ENCODE measurements at places on chromosomes 3 and 15.

DNA sequence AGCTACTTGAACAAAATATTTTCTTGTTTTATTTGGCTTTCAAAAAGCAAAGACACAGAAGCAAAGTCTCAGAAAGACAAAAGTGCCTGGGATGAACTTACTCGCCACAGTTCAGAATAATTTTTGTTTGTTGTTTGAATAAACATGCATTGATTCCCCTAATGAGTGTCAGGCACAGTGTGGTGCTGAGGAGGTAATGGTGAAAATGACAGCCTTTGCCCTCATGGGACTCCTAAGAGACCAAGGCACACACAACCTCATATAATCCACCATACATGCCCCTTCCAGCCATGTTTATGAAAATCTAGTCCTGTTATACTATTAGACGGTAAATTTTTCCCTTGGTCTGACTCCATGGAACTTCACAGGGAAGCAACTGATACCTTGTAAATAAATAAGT is 2.5 kb downstream of the GOLIM4 start:
- DNase-seq: no peak

DNA sequence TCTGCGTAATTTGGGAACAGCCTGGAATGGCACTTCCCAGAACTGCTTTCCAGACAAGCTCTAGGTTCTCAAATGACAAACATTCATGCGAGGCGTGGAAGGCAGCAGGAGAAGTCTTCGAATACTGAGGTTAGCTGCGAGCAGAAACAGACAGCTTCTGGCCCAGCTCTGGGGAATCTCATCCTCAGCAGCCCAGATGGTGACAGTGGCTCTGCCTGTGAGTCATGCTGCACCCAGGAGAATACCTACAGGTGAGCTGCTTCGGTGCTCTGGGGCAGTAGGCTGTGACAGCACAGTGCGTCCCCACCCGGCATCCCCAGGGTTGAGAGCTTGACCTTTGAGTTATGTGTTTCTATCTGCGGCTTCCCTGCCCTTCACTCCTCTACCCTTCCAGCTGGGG is 258.6 kb downstream of the KLF13 start:
- DNase-seq: no peak

DNA sequence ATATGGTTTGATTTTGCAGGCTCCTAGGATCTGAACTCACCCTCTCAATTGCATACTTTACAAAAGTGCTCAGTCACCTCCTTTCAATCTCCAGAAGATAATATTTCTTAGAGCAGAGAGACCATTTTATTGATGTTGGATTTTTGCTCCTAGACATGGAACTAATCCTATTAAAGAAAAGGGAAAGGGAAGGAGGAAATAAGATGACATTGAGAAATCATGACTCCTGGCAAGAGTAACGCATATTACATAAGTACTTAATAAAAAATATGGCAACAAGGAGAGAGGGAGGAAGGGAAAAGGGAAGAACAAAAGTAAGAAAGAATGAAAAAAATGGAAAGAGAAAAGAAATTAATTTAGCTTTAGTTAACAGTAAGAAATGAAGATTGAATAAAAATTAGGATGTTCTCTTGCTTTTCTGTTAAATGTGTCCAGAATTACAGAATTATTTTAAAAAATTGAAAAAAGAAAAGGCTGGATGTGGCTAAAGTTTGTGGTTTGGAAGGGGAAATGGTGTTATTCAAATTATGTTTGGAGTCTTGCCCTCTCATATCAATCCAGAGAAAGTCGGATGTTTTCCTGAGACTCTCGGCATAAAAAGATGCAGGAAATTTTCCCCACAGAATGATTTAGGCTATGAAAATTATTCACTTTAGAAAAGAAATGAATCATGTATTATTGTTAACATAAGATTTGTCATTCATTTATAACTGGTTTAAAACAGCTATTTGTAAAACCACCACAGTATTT is 474.0 kb downstream of the FGF12 start:
- DNase-seq: peak; percentile 18

DNA sequence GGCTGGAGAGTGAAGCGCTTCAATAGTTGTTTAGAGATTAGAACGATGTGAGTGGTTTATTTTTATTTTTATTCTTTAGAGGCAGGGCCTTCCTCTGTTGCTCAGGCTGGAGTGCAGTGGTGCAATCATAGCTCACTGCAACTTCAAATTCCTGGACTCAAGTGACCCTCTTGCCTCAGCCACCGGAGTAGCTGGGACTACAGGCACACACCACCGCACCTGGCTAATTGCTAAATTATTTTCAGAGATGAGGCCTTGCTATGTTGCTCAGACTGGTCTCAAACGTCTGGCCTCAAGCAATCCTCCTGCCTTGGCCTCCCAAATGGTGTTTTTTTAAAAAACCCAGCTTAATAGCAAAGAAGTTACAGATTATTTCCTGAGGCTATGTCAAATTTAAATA is 29.0 kb downstream of the PPARG start:
- DNase-seq: no peak
